Dermis microvascular lymphatic vessel endothelial cell (primary cell): ENCODE measurements at places on chromosomes 11 and 22.

DNA sequence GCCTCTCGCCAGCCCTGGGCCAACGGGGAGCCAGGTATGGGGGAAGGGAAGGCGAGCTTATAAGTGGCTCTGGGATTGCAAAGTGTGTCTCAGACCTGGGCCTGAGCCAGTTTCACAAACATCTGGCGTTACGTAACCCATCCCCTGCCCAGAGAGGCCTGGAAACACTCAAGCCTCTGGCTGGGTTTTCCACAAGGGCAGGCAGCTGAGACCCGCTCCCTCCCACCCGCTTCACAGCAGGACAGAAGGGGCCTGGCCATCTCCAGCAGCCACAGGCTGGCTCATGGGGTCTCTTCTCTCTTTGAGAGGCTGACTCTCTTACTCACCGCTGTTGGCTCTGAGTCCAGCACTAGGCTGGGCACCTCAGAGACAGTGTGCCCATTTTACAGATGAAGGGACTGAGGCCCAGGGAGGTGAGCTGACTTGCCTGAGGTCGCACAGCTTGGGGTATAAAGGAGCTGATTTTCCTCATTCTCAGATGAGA is 44.5 kb downstream of the TRIOBP start:
- no peak for DNase-seq

GRCh38 chr22:31944700-31945442 is 536 bp downstream of the YWHAH start:
- DNase-seq: no peak

GRCh38 chr11:2793701-2794045 is 91.9 kb downstream of the CDKN1C start:
- DNase-seq: no peak

DNA sequence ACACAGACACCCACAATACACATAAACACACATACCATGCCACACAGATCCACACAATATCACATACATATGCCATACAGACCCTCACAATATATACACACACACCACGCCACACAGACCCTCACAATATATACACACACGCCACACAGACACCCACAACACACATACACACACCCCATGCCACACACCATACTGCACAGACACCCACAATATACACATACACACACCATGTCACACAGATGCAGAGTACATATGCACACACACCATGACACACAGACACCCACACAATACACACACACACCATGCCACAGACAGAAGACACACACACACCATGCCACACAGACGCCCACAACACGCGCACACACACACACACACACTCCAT is 43.6 kb downstream of the SHISAL1 start:
- DNase-seq: no peak

GRCh38 chr11:130206141-130206540 is 46.6 kb downstream of the ST14 start:
- no peak for DNase-seq

GRCh38 chr11:134527382-134528243 is 115.6 kb upstream of the B3GAT1 start:
- no peak for DNase-seq

- no peak for DNase-seq
Observed at GRCh38 chr11:87298155-87298554, 260.4 kb downstream of the TMEM135 start.

DNA sequence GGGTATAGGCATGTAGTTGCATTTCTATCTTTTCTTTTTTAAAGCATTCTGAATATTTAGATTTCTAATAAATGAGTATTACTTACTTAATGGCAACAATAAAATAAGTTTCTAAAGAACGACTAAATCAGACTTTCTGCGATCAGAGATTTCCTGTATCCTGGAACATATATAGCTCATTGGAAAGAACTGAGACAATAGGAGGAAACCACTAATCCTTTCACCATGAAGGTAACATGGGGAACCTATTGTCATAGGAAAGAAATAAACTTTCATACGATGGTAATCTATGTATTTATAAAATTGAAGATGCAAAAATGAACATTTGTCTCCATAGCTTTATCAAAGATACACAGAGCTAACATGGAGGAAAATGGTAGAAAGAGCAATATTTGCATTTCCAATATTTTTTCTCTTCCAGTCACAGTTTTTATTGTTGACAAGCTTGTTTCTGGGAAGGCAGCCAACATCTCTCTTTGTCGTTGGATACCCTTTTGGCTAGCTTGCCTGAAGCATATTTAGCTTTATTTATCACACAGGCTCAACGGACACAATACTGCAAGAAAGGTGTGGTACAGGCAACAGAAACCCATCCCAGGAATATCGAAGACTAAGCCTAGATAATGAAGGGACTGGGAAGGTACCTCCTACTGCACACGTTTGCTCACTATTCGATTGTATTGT is 293.3 kb upstream of the MPPED2 start:
- peak; percentile 86 for DNase-seq

GRCh38 chr11:85759915-85760314 is 51.0 kb downstream of the SYTL2 start:
- no peak for DNase-seq

DNA sequence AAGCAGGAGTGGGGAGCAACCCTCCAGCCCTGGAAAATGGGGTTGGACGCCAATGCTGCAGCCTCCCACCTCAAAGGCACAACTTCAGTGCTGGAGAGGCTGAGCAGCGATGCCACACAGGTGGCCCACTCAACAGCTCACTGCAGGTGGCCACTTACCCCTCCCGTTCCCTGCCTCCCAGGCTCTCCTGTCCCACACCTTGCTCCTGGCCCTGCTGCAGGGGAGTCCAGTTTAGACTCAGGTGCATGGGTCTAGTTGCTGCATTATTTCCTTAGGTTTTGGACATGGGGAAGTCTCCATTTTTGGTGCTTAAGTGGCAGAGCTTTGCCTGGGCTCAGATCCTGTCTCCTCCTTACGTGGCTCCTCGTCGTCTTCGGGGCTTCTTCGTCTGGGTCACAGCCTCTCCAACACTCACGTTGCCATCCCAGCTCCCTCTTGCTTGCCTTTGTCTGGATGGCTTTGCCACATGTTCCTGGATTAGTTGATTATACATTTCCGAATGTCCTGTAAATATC is 898.3 kb downstream of the BRD1 start:
- DNase-seq: no peak

- DNase-seq: no peak
Observed at GRCh38 chr22:22458896-22459588, 49.5 kb downstream of the ZNF280B start.

- DNase-seq: no peak
Observed at GRCh38 chr22:36010090-36010489, 18.5 kb downstream of the RBFOX2 start.

DNA sequence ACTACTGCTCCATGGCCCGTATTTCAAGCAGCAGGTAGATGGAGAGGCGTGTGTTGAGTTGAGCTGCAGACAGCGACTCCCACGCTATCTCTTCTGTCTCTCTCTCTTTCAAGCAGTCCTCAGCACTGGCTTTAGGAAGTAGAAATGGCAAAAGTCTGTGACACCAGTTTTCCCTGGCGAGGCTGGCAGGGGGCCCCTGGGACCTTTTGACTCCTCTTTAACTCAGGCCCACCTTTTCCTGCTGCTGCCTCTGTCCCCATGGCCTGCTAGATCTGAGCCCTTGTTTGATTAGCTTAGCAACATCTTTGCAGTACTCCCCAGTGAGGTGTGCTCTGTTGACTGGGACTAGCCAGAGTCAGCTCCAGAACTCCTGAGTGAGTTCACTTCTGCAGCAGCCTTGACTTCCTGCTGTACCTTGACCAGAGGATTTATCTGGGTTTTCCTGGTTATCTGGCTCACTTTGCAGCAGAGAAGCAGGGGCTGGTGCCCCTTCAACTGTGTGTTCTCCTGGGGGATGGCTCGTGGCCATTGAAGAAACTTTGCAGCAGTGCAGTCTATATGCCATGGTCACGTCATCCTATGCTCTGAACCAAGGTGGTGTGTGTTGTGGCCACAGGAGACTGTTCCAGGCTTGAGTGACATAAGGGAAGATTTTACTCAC is 183.9 kb downstream of the DBX1 start:
- no peak for DNase-seq

GRCh38 chr11:120172054-120172911 is 34.4 kb upstream of the TRIM29 start:
- peak; percentile 51 for DNase-seq

- DNase-seq: no peak
Observed at GRCh38 chr22:40030758-40031095, 36.0 kb downstream of the FAM83F start.
